ENCODE measurements at places on chromosomes 5 and 9.

- DNase-seq, result no peak
Observed at GRCh38 chr9:73640971-73641370, 489.3 kb downstream of the ANXA1 start.

DNA sequence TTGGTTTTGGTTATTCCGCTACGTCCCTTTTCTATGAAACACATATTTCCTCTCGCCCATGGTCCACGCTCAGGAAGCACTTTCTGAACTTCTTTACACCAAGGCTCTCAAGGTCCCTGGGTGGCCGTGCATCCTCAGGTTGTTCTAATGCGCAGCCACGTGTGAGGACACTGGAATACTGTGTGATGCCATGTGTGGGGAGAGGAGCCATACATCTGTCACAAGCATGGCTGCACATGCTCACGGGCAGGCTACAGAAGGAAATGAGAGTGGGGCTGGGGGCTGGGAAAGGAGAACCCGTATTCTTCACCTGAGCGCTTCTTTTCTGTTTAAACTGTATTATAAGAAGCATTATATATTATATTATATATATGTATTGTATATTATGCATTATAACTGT is 36.7 kb downstream of the PRRT1B start:
- DNase-seq, result no peak

DNA sequence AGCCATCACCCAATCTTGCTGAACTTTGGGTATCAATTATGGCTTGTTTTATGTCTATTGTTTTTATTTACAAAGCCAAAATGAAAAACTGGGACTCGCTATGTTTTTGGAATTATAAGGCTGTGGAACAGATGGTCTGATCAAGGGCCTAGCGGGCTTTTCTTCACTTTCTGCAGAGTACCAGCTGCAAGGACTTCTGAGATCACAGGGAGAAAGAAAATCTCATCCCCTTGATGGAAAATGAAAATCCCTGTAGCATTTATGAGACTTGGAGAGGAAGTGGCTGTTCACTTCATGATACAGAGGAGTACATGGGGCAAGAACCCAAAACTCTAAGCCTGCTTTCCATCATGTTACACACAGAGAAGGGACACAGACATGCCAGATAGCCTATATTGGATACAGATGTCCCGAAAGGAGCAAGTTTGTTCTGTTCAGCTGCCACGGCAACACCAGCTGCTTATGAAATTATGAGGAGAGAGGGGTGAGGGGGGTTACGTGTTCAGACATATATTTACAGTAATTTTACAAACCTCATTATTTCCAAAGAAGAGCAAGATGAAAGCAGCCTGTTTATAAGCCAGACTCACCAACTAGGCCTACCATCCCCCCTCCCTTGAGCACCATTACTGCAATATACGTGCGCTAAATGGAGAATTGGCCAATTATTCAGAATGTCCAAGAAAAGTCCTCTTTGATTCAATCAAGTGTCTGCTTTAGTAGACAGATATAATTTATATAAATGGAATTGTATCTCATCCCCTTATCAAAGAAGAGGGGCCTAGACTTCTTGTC is 220.0 kb downstream of the MARCHF11 start:
- no peak for DNase-seq

- DNase-seq, result no peak
Observed at GRCh38 chr9:573691-574410, 267.6 kb upstream of the DMRT1 start.

- no peak for DNase-seq
Observed at GRCh38 chr5:69129413-69129812, 35.6 kb downstream of the SLC30A5 start.

DNA sequence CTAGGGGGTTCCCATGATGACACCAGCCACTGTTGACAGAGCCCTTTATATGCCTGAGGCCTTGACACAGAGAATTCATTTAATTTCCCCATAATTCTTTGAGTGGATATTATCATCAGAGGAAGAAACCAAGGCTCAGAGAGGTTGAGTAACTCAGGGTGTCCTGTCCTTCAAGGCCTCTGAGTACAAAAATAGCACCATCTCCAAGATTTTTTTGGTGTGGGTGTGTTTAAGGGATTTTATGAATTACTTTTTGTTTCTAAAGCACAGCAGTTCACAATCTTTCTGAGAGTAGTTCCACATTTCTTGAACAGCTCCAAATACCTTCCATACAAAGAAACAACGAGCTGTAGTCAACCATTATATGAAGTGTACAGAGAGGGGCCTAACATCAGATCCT is 6.2 kb upstream of the GSN start:
- DNase-seq, result no peak

DNA sequence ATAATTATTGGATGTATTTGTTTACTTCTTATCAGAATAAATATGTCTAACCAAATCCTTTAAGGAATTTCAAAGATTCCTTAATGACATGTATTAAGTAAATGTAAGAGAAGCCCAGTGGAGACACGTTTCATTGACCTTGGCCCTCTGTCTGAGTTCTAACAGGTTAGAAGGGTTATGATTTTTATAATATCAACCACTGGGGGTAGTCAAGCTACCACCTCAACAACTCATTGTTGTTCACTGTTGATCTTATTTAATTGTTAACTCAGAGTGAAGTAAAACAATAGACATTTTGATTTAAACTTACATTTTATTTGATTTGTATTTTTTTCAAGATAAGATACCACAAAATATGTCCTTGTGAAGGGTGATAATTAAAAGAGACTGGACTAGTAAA is 499.2 kb upstream of the COX7C start:
- no peak for DNase-seq

- no peak for DNase-seq
Observed at GRCh38 chr5:153952893-153953292, 85.8 kb downstream of the FAM114A2 start.

DNA sequence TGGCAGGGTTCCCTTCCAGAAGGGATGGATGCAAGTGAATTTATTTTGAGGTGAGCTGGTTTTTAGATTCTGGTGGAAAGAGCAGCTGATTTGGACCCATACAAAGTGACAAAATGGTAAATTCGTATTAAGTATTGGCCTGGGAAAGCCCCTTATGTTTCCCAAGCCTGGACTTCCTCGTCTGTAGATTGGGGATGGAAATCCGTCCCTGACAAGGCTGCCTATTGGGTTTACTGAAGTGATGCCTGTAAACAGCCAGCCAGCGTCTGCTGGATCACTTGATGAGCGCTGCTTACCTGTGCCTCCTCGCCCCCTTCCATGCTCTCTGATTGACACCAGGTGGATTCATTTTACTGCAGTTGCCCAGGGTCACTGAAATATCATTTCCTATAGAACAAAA is 233.8 kb downstream of the GADD45G start:
- no peak for DNase-seq

GRCh38 chr9:134897584-134898170 is 17.1 kb downstream of the FCN2 start:
- DNase-seq, result no peak

DNA sequence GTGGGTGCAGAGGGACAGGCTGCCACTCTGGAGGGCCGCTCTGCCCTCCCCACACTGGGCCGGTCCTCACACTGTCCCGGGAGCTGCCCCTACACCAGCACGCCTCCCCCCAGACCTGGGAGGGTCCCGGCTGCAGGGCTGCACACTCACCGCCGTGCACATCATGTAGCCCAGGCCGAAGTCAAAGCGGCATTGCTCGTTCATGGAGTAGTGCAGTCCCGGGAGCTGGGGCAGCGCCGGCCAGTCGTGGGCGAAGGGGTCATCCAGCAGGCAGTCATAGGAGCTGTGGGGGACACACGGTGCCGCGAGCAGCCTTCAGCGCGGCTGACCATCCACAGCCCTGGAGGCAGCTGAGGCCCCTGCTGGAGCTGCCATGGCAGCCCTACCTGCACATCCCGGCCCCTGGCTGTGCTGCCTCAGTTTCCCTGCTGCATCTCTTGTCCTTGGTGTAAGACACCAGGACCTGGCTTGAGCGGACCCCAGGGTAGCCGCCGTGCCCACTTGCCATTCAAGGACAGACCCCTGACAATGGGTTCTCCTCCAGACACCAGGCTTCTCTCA is 93.2 kb downstream of the ZNF354C start:
- DNase-seq, result no peak

GRCh38 chr5:40616781-40617180 is 62.9 kb upstream of the PTGER4 start:
- no peak for DNase-seq

GRCh38 chr5:39270225-39270848 is 51.0 kb upstream of the FYB1 start:
- DNase-seq, result no peak

DNA sequence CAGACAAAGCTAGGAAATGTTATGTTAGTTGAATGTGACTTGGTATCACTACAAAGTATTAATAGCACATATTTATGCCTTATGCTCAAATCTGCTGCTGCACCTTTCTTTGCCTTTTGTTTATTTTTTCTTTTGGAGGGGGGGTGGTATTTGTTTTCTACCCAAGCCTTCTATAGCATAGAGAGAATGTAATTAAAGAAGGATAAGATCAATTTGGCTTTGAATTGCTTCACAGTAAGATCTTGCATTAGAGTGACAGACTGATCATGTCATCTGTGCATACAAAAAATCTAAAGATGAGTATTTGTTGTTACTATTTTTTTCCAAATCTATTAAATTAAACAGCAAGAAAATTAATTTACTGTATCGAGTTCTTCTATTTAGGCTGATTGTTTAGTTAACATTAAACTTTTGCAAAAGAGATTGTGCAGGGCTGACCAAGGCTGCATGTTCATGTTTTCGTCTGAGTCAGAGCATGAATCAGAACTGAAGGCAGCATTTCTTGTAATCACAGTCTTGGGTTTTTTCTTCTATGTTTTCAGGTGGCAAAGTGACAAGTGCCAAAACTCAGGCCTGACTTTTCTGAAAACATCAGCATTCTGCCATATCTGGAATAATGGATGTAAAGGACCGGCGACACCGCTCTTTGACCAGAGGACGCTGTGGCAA is 1007.1 kb upstream of the WWC1 start:
- no peak for DNase-seq

DNA sequence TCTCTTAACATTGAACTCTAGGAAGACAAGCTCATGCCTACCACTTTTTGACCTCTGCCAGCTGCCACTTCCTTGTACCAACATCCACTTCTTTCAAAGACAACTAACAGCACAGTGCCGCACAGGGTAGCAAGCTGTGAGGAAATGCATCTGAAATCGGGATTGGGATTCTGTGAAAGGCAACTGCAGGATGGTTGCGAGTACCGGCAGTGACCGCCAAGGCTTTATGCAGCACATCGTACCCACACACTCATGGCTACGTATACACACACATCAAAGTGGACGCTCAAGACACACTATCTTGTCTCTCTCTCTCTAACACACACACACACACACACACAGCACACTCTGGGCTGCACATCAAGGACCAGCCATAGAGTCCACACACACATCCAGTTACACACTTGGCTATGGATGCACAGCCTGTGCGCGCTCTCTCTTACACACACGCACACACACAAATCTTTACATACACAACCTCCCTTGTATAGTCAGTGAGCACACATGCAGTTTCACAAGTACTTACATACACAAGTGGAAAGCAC is 964 bp downstream of the HTR4 start:
- DNase-seq, result no peak

DNA sequence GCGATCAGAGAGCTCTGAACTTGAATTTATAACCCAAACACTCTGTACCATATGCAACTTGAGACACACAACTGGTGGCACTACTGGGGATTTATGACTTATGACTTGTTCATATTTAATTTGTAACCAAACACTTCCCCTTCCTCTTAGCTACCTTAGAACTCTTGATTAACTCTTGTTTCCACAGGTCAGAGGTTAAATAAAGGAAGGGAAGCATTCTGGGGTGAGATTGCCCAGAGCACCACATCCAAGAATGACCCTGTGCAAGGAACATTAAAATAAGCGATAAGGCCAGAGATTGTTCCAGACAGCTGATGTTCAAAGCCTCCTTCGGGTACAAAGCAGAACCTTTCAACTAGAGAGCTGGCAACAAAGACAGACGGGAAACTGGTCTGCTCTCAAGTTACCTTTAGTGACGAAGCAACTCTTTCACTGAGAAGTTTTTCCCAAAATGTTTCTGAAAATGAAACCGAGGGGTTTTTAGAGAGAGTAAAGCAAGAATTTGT is 242.6 kb downstream of the DENND1A start:
- DNase-seq, result no peak

DNA sequence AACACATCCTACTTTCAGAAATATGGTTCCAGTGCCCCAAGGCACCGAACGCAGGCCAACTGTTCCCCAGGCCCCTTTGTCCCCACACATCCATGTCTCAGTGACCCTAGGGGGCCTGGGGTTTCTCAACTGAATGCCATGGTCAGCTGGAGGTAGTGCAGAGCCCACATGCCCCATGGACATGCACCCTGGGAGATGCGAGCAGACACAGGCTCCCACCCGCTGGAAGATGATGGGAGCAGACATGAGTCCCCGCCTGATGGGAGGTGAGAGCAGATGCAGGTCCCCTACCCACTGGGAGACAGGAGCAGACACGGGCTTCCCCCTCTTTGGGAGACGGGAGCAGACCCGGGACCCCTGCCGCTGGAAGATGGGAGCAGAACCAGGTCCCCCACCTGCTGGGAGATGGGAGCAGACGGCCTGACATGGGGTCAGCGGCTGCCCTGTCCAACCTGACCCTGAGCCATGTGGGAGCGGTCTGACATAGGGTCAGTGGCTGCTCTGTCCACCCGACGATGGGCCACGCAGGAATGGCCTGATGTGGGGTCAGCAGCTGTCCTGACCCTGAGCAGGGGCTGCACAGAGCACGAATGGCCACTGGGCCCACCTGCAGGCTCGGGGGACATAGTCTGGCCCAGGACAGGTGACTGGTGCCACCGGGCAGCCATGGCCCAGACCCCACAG is 18.4 kb downstream of the ZDHHC11B start:
- DNase-seq, result no peak

DNA sequence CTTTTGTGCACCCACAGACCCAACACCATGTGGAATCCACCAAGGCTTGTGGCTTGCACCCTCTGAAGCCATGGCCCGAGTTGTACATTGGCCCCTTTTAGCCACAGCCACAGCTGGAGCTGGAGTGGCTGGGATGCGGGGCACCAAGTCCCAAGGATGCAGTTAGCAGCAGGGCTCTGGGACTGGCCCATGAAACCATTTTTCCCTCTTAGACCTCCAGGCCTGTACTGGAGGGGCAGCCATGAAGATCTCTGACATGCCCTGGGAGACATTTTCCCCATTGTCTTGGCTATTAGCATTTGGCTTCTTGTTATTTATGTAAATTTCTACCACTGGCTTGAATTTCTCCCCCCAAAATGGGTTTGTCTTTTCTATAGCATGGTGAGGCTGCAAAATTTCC is 51.8 kb downstream of the RASA1 start:
- no peak for DNase-seq

All from stimulated activated CD4-positive, alpha-beta T cell treated with anti-CD3 and anti-CD28 coated beads, Interleukin-2, amount 100 ng/mL, for 24 hours (primary cell).